Activated T-cell treated with anti-CD3 and anti-CD28 coated beads for 24 hours (primary cell): ENCODE measurements at places on chromosomes 4 and X.

DNA sequence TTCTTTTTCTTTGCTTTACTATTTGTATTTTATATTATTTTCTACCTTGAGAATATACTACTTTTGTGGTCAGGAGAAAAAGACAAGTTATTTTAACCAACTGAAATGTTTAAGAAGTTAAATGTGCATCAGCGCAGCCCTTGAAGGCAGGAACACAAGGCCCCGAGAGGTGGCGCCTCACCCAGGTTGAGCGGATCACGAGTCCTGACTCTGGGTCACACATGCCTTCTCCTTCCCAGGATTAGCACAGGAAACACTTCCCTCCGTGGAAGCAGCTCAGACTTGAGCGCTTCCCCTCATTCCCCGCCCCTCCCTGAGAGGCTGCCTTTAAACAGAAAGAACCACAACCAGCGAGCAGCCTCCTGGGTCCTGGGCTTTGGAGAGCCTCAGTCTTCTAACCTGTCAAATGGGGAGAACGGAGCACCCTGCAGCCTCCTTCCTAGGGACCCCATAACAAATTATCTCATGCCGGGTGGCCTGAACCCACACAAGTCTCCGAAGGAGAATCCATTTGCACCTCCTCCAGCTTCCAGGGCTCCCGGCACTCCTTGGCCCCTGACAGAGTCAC, 217.6 kb downstream of the AFAP1 start:
- no peak for DNase-seq

DNA sequence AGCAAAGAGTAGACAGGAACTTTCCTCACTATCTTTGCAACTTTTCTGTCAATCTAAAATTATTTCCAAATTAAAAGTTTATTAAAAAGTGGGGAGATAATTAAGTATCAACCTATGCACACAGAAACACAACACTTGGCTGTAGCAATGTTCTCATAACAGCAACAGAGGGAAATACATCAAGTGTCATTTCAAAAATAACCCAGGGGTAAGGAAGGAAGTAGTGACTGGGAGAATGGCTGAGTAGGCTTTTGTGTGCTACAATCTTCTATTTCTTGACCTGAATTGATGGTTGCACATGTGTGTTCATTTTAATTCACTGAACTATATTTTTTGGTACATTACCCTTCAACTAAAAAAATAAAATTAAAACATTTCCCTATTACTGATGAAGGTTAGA, 67.5 kb downstream of the ABCG2 start:
- no peak for DNase-seq

GRCh38 chrX:121854614-121854911, 807.2 kb downstream of the GLUD2 start:
- DNase-seq = no peak

DNA sequence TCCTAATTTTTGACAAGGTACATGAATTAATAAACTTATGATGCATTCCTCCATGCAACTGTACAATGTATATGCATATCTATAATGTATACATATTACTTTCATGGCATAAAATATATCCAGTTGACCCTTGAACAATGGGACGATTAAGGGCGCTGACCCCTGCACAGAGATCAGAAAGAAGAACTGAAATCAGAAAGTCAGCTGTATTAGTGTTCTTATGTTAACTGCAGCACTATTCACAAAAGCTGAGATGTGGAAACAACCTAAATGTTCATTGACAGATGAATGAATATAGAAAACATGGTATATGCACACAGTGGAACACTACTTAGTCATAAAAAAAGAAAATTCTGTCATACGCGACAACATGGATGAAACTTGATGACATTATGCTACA, 457.1 kb downstream of the GBA3 start:
- DNase-seq = no peak

GRCh38 chrX:116111497-116111896, 59.0 kb upstream of the AGTR2 start:
- no peak for DNase-seq

DNA sequence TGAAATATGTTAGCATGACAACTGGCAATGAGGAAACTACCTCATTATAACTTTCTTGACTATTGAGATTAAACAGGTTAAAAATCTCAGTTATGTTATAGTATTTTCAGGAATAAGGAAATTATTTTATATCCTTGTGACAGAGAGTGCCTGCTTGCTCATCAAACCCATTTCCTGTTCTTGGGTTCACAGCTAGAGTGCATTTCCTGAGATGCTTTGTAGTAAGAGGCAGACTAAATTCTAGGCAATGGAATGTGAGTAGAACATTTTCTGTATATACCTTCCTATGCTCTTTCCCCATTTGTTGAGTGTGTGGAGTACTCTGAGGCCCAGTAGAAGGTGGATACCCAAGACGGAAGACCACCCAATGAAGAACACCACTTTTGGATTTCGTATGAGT, 96.9 kb upstream of the CASK start:
- no peak for DNase-seq

DNA sequence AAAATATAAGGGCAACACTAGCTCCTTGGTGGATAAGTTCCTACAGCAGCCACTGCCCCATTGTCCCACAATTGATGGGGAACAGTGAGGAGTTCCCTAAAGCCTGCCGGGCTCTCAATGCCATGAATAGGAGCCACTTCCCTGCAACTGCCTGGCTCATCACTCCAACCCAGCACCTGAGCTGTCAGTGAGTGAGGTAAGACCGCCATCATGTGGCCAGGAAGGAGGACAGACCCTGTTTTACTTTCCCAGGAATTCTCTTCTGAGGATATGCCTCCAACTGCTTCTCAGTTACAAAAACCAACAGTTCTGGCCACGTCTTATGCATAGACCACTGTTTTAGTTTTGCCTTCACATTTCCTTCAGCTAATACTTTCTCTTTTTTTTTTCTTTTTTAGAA, 45.5 kb downstream of the SRPX start:
- DNase-seq = no peak

GRCh38 chr4:120816296-120816965, 106.1 kb downstream of the PRDM5 start:
- no peak for DNase-seq

DNA sequence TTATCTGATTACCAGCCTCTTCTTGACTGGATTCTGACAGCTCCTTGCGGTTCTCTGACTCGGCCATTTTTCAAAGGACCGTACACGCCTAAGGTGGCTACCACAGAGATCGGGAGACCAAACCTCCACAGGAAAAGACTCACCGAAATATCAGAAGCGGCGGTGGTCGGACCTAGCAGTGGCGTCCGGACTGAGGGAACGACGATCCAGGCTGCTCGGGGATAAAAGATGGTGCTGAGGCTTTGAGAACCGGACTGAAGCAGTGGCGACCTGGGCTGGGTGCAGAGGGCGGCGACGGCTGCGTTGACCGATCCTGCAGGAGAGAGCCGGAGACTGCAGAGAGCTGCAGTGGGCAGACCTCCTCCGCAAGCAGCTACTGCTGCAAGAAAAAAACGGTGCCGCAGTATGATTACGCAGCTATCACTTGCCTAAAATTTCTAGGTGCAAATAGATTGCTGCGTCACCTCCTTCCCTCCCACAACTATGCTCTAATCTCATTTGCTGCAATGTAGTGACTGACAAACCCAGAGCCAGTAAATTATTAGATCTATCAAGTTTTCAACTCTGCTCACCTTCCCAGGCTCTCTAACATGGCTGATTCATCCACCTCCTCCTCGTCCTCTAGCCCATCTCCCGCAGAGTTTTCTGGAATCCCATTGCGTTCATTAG, at the start of gene NAP1L2:
Gene NAP1L2, minus strand, starts transcription at position 426 of the 669 bp plus-strand sequence. Its CDS starts 359 bp downstream, at position 67.
- DNase-seq = peak; percentile 27
